ENCODE measurements at places on chromosomes 5 and 9.
A peak's percentile ranks its signal among the peaks of the same experiment; 100 is the strongest.

GRCh38 chr9:137744632-137745183 is 125.9 kb downstream of the EHMT1 start:
- no peak for DNase-seq

DNA sequence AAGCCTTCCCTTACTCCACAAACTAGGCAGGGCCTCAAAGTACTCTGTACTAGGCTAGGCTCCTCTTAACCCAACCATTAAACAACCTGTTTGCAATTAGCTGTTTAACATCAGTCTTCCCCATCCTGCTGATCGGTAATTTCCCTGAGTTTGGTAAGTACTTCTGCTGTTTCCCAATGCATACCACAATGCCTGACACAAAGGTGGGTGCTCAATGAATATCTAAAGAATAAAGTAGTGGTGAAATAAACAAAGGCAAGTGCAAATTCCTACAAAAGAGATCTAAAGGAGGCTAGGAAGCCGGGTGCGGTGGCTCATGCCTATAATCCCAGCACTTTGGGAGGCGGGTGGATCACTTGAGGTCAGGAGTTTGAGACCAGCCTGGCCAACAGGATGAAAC is 25.0 kb downstream of the FBXW2 start:
- no peak for DNase-seq

GRCh38 chr9:129998491-129999140 is 44.4 kb downstream of the FNBP1 start:
- DNase-seq: no peak

- no peak for DNase-seq
These were observed 212.7 kb downstream of the CHSY3 start for GRCh38 chr5:130116972-130117371.

DNA sequence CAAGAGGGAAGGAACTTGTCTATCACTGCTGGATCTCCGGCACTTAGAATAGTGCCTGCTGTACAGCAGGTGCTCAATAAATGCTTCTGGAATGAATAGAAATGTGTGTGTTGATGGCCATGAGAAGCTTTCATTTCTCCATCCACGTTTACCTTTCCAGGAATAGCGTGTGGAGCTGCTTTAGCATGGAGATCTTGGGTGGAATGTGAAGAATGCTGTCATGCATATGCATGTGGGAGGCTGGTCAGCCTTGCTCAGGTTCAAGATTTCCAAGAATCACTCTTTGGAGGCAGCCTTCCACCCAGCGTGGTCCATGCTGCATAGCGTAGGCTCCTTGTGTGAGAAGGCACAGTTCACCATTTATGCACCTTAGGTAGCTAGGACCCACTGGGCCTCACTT is 19.2 kb downstream of the COL15A1 start:
- no peak for DNase-seq

GRCh38 chr5:465591-466403 is 22.8 kb downstream of the EXOC3 start:
- DNase-seq: no peak

GRCh38 chr9:18660001-18660400 is 186.0 kb downstream of the ADAMTSL1 start:
- no peak for DNase-seq

GRCh38 chr5:136905571-136905970 is 540.2 kb upstream of the TRPC7 start:
- DNase-seq: no peak

- DNase-seq: no peak
These were observed 51.1 kb downstream of the C9orf152 start for GRCh38 chr9:110156902-110157301.

DNA sequence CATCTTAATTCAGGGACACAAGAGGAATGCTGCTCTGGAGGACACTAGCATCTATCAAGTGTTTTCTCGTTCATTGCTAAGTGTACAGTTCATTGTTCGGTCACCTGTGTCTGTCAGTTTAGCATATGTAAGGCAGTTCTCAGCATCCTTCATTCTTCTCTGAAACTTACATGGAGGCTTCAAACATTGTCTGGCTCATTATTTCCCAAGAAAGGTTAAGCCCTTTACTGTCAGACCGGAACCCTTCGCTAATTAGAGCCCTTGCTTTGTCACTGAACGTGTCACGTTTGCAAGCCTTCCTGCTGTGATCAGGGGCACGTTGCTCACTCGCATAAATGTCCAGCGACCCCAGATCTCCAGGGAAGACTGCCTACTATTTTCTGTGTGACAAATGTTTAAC is 62.3 kb upstream of the RIOK2 start:
- DNase-seq: no peak

- DNase-seq: no peak
These were observed 267.0 kb upstream of the TYRP1 start for GRCh38 chr9:12425878-12426864.

DNA sequence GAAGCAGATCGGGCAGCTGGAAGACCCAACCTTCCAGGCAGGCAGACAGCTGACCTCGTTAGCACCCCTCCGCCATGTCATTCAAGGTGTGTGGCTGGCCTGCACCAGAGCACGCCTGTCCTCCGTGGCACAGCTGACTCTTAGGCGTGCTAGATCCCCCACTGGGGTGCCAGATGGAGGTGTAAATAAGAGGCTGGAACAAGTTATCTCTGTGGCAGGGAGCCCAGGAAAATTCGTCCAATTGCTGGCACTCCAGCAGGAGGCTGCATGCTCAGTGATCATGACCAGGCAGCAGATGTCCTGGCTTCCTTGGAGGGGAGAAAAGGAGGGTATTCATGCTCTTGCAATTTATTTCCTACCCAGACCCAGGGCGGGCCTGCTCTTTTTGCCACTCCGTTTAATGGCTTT is 7.8 kb upstream of the ALDOB start:
- no peak for DNase-seq

- DNase-seq: no peak
These were observed 27.7 kb downstream of the ABL1 start for GRCh38 chr9:130862747-130863146.

DNA sequence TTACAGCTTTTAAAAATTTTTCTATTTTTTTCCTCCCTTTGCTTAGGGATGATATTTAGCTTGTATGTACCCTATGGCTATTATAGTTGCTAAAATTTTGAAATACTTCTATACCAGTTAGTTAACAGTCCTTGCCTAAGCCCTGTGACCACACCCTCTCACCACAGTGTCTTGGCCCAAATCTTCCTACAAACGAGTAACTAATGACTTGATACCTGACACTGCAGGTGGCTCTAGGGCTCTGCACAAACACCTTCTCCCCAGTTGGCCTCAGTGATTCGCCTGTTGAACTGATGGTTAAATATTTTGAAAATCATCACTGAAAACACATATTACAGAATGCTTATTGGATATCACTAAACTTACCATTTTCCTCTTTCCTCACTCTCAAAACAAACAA is 449.6 kb upstream of the CHD1 start:
- no peak for DNase-seq

DNA sequence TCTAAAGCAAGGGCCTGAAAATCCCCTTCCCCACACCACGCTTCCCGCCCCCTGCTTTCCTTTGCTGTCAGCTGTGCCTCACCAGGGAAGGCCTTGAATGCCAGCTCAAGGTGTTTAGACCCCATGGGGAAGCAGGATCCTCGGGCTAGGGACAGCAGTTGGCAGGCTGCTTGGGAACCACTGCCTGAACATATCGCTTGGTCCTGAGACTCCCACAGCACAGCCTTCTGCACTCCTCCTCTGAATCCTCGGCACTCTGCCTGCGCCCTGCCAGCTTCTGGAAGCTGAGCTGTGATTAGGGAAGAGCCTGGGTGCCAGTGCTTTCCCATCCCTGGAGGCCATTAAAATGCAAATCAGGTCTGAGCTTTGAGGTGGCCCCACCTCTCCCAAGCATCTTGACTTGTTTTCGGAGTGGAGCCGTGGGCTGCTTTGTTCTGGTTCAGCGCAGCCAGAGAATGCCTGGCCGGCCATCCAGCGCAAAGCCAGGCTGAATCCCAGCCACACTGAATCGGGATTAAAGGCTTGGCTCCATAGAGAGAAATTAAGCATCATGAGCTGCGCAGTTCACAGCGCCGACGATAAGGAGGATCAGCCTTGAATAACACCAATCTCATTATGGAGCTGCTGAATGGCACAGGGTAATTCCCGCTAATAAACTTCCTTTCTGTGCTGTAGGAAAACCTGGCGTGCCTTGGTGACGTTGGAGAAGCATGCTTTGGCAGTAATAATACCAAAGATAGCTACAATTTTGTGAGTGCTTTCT is 40.0 kb downstream of the AMBP start:
- no peak for DNase-seq

DNA sequence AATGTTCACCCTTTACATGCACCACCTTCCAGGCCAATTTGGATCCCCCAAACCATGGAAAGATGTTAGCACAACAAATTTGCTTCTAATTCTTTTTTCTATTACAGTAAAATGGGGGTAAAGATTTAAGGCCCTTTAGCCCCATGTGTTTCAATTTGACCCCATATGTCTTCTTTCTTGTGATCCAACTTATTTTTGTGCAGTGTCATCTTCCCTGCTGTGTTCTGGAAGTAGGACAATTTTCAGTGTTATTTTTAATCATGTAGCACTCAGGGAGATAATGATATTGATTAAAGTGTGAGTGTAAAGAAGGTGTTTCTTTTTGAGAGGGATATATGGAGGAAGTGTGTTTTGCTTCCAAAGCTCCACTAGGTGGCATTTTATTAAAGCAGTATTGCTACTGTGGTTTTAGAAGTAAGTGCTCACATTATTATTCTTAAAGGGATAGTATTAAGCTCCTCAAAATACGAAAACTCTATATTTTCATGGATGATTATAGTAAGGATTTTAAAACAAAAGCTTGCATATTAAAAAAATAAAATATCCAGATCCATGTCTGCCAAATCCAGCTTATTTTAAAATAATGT is 118.7 kb upstream of the ATP10B start:
- DNase-seq: no peak

GRCh38 chr9:134329886-134330285 is 3.6 kb downstream of the RXRA start:
- DNase-seq: no peak

DNA sequence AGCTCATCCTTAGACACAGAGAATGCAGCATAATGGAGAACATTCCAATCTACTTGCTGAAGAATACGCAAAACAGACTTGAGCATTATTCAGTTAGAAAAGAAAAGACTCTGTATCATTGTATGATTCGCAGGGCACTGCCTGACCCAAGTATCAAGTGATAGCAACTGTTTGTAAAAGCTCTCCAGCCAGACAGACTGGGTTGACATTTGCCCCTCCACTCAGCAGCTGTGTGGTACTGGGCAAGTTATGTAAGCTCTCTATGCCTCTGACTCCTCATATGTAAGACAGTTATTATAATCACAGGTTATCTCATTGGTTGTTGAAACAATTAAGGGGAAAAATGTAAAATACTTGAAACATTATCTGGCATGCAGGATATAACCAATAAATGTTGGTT is 505.0 kb downstream of the ELAVL2 start:
- no peak for DNase-seq

- DNase-seq: no peak
These were observed 70.9 kb upstream of the SPOCK1 start for GRCh38 chr5:137570070-137570469.

- peak; percentile 59 for DNase-seq
These were observed 81.0 kb downstream of the RXRA start for GRCh38 chr9:134407121-134407779.

DNA sequence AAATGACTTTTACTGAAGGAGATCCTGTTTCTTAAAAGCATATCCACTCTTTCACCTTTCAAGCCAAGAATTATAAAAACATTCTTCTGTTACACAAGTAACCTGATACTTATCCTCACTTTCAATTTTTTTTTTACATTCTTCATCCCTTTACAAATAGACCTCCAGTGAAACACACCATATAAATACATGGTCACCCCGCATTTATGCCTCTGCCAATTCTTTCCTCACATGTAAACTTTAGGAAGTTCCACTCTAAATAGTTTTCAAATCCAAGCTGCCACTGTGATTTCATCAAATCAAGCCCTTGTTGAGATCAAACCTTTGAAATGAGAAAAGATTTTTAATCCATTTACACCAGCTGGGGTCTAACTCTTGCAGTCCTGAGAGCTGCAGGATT is 40.0 kb downstream of the GAS1 start:
- no peak for DNase-seq

- no peak for DNase-seq
These were observed 412.7 kb downstream of the EFNA5 start for GRCh38 chr5:107257885-107258520.

- no peak for DNase-seq
These were observed 33.6 kb downstream of the SNX30 start for GRCh38 chr9:112784020-112784785.

DNA sequence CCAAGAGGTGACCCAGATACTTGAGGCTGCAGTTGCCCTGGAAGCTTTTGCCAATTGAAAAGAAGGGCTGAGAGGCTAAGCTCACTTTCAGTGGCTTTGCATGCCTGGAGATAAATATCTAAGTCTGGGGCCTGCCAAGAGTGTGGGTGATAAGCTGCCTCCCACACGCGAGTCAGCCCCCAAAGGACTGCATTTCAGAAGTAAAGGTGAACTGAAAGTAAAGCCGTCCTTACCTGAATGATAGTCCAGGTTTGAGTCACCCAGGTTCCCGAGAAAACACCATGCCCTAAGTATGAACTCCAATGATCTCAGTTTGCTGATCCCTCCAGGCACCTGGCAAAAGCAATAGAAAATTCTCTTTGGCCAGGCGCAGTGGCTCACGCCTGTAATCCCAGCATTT is 22.5 kb upstream of the N4BP3 start:
- DNase-seq: no peak

GRCh38 chr9:84711936-84712335 is 42.4 kb downstream of the NTRK2 start:
- DNase-seq: no peak

- DNase-seq: peak; percentile 1
These were observed 54.7 kb upstream of the SARDH start for GRCh38 chr9:133792721-133793470.

- no peak for DNase-seq
These were observed 2.0 kb upstream of the HAUS6 start for GRCh38 chr9:19104515-19105282.

DNA sequence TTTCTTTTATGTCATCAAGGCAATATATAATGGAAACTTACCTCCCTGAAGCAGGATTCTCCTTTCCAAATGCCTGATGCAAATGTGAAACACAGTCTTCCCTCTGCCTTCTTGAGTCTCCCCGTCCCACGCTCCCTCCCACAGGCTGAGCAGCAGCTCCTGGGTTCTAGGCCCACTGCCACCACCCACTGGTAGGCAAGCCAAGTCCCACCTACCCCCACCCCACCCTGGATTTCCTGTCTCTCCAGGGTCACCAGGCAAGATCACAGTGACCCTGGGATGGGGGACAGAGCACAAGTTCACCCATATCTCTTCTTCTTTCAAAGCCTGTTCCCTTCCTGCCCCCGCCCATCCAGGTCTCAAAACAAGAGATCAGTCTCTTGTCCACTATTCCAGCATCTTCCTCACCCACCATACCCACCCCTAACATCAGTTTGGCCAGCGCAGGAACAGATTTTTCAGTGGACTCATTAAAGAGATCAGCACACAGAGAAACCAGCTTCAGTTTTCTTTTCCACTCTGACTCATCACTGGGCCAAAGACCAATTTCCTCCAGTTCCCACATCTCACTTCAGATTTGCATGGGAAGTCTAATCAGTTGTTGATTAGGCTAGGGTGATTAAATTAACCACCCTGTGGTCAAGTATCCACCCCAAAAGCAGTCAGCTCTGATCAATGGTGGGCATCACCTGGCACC is 151.5 kb downstream of the ACTL7B start:
- no peak for DNase-seq
